ENCODE measurements at places on chromosomes 6 and 20.

DNA sequence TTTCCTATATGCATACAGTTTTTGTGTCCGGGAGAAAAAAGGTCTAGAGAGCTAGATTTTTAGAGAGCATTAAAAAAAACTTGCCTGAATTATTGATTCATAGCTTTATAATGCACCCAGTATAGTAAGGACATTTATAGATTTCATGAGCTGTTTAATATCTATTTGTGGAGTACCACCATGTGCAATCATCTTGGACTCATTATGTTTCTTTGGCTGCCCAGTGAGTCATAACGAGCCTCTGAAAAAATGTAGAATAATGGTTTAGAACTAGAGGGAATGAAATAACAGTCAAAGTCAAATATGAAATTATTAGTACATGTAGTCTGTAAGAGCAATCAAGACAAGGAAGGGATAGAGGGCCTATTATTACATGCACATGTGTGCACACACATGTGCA lies 350.0 kb downstream of the CD83 start:
- DNase-seq = no peak

GRCh38 chr6:105397987-105398386 lies 4.9 kb downstream of the PREP start:
- DNase-seq = no peak

DNA sequence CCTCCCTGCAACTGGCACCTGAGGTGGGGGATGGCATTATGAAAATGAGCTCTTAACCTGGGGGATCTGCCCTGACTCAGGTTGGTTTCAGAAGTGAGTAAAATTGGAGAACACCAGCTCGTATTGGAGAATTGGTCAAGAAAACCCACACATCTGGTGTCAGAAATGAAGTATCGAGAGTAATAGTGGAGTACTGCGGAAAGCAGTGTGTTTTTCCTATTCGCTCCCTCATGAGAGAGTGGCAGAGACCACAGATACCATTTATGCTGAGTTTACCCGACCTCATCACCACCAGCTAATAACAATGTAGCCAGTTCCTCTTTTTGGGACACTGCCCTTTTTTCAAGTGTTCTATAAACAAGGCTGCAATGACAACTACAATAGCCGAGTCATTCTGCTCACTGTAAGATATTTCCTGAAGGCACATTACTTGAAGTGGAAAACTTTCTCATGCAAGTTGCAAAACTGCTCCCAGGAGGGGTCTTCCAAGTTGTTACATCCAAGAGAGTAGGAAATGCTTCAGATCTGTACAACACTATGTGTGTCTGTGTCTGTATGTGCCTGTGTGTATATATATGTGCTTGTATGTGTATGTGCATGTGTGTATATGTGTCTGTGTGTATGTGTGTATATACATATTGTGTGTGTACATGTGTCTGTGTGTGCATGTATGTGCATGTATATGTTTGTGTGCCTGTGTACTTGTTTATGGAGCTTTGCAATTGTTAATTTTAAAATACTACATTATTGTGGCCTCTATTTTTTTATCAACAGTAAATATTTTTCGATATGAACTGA lies 106.0 kb upstream of the CST7 start:
- DNase-seq = no peak

DNA sequence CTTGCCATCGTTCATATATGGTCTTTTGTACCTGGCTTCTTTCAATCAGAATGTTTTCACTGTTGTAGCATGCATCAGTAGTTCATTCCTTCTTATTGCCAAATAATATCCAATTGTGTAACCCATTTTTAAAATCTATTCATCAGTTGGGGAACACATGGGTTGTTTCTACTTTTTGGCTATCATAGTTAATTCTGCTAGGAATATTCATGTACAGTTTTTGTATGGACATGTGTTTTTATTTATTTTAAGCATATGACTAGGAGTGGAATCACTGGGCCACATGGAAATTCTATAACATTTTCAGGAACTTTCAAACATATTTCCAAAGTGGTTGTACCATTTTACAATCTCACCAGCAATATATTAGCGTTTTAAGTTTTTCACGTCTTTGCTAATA lies 187.4 kb upstream of the PRND start:
- no peak for DNase-seq

- no peak for DNase-seq
Observed at GRCh38 chr6:84136364-84137050, 90.9 kb downstream of the CEP162 start.

DNA sequence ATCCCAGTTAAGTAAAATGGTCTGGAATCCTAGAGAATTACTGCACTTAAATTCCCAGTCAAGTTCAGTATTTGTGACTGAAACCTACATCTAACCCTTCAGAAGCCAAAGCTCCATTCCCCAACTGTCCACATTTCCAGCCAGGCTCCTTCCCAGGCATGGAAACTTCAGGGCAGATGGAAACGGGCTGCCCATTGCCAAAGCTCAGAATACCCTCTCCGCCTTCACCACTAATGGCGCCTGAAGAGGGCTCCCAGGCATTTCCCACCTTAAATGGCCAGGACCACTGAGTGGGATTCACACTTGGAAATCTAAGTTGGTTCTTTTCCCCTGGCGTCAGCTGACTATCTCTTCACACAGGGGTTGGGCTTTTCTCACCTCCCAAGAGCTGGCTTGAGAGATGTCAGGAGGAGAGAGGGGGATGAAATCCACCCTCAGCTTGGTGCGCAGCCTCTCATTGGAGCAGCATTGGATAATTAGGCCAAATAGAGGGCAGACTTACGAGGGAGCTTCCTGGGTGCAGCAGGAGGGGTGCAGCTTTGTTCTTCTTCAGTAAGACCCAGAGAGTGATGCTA lies 82.9 kb downstream of the ANKRD60 start:
- no peak for DNase-seq

- DNase-seq = no peak
Observed at GRCh38 chr20:50113420-50114224, 672 bp upstream of the UBE2V1 start.

Data from uterus (tissue), 4 donors.